Fibroblast of skin of back (primary cell): ENCODE measurements at places on chromosomes 6 and 20.

- no peak for DNase-seq
Observed at GRCh38 chr6:9875605-9876353, 539.1 kb downstream of the TFAP2A start.

GRCh38 chr20:35296101-35296554 is 3.9 kb upstream of the FAM83C start:
- no peak for DNase-seq

DNA sequence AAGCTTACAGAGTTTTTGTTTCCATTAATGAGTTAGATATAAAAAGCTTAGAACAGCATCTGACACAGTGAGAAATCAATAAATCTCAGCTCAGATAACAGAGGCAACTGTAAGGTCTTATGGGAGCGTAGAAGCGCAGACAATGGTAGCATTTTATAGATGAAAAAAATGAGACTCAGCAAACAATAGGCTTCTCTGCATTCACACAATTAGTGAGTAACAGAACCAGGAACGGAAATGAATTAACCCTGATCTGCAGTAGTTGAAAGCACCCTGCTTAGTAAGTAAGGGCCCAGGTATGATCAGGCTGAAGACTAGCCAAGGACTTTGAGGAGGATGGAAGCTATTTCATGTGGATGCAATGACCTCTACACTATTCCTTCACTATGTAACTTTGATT is 147.2 kb upstream of the EYA4 start:
- DNase-seq = no peak

- DNase-seq = no peak
Observed at GRCh38 chr6:30879684-30880427, 4.5 kb upstream of the DDR1 start.

DNA sequence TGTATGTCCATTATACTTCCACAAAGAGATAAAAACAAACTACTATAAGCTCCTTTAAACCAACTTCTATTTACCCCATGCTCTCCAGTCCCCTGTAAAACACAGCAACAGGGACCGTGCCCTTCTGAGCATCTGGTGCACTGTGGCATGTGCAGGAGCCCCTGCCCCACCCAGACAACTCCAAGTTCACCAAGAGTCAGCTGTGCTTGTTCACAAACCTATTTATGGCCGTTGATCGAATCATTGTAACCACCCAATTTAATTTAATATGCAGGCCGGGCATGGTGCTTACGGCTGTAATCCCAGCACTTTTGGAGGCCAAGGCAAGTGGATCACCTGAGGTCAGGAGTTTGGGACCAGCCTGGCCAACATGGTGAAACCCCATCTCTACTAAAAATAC is 13.7 kb upstream of the BLCAP start:
- no peak for DNase-seq

DNA sequence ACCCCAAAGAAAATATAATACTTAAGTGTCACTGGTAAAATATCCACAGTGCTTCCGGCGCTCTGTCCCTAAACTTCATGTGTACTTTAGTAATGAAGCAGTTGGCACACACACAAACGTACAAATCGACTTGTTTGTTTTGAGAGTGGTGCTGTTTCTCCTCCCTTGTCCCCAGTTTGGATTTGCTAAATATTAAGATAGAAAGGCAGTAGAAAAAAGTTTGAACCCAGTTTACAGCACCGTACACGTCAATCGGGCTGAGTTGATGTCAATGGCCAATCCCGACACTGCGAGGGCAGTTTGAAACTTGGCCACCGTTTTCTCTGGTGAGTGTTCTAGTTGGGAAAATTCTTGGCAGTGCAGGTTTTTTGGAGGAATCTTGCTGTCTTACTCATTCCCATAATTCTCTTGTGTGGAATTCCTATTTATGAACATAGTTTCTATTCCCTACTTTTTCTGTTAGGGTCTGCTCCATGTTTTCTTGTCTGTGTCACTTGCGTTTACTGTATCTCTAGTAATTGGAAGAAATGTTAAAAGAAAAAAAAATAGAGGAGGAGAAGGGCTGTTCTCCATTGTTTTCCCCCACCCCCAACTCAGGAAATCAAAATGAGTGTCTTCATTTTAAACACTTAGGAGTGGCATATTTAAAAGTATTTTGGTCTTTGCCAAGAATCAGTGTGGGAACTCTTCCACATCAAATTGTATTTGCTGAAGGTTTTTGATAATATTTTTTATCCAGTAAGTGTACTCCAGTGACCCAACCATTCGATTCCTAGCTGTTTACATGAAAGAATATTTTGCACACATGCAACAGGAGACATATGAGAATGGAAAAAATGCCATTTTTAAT is 72.3 kb downstream of the OR2B2 start:
- DNase-seq = peak; percentile 94

GRCh38 chr6:88585276-88585692 is 378.1 kb downstream of the RNGTT start:
- no peak for DNase-seq

- DNase-seq = no peak
Observed at GRCh38 chr20:49965781-49966305, 16.9 kb upstream of the SNAI1 start.

GRCh38 chr6:52735071-52735470 is 28.2 kb downstream of the GSTA2 start:
- no peak for DNase-seq

GRCh38 chr6:37052027-37052628 is 46.7 kb downstream of the FGD2 start:
- DNase-seq = peak; percentile 17

- DNase-seq = peak; percentile 8
Observed at GRCh38 chr6:166691746-166692145, 64.7 kb upstream of the RPS6KA2 start.

DNA sequence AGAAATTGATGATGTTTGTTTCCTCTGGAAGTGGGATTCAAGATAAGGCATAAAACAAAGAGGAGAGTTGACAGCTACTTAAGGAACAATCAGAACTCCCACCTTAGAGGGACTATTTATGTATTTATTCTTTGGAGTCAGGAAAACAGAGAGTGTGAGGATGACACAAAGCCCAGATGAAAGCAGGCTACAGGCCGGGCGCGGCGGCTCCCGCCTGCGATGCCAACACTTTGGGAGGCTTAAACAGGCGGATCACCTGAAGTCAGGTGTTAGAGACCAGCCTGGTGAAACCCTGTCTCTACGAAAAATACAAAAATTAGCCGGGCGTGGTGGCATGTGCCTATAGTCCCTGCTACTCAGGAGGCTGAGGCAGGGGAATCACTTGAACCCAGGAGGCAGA is 393.0 kb upstream of the PLCB4 start:
- DNase-seq = no peak

GRCh38 chr6:131065112-131065823 is 2.2 kb upstream of the EPB41L2 start:
- no peak for DNase-seq

DNA sequence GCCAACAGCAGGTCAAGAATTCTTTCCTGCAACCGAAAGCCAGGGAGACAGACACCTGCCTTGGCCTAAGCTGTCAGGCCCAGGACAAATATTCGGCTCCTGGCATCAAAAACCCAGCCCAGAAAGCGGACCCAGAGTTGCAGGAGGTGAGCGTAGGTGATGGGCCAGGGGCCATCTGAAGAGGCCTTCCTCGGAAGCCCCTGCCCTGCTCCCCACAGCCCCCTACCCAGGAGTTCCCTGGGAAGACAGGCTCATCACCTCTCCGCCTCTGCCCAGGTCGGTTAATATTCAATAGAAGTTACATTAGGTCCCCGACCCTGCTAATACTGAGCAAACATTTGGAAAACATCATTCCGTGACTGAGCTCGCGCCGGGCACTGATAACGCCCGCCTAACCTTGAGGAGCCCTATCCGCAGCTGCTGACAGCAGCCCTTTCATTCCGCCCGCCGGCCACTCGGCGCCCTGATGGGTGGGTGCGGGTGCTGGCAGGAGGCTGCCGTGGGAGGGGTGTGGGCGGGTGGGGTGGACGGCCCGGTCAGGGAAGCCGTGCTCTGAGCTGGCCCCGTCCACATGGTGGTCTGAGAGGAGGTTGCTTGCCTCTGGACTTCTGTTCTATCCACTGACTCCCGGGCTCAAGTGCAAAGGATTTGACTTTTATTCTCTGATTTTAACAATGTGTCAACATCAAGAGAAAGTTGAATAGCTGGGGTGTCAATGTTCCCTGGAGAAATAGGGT is 55.7 kb downstream of the HNF4A start:
- no peak for DNase-seq

DNA sequence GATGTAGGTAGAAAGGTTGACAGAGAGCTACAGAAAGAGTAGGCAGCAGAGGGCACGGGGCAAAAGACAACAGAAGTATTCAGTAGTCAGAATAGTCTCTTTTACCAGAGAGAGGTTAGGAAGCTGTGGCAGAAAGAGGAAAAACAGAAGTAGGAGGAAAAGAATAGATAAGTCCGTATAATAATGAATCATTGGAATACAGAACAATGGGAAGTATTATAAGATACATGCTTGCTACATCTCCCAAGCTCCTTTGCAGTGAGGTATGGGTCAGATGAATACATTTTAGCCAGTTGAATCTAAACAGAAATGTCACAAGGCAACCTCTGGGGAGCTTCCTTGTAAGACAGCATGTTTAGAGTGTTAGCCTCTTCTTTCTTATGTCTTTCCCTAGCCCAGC is 570.5 kb upstream of the CITED2 start:
- no peak for DNase-seq

DNA sequence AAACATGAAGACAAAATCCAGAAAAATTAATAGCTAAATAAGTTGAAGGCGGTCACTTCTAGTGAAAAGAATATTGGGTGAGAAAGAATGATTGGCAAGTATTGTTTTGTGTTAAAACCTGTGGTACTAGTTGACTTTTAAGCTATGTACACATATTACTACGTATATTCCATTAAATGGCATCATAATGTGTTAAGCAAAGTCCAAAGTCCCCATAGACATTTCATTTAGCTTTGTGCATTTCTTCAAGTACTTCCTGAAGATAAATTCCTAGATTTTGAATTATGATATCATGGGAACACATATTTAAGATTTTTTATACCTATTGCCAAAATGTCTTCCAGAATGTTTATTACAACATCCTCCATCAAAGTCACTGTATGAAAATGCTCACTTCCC is 272.7 kb upstream of the IRAK1BP1 start:
- peak; percentile 35 for DNase-seq

- DNase-seq = no peak
Observed at GRCh38 chr6:131197716-131198115, 62.4 kb downstream of the AKAP7 start.

DNA sequence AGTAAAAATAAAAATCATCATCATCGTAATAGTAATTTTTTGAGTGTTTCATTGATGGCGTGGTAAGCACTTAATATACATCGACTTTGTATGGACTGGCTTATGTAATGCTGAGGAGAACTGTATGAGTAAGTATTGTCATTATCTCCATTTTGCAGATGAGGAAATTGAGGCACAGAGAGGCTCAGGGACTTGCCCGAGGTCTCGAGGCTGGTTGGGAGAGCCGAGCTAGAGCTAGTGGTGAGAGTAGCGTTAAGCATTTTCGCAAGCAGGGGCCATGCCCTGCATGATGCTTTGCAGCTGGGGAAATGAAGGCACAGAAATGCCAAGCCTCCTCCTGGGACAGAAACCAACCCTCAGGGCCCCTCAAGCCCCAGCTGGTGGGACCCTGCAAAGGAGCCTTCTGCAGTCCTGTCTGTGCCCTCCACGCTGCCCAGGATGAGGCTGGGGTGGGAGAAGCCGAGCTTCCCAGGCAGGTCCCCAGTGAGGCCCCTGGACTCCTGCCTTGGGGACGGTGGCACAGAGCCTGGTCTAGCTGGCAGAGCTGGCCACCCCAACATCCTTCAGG is 31.1 kb upstream of the STX16 start:
- DNase-seq = no peak

DNA sequence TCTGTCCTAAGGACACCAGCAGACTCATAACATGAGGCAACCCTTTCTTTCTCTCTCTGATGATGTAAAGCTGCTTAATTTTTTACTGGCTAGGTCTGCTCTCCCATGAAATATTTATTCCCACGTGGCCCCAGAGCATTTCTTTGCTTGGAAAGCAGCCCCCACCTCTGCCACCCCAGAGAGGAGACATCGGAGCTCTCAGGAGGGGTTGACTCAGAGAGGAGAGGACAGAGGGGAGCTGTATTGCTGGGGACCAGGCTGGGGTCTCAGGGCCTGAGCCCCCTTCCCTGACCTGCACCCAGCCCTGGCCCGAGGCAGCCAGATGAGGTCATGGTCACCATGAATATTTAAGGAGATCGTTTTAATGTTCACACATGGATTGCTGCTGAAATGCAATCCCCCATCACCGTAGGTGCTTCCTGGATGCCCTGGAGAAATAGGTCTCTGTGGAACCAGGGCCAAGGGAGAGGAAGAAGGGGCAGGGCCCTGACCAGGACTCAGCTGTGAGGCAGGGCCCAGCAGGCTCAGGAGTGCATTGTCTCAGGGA is 117.5 kb downstream of the DLL1 start:
- no peak for DNase-seq

- DNase-seq = no peak
Observed at GRCh38 chr6:150691463-150691862, 91.8 kb downstream of the PLEKHG1 start.

- DNase-seq = no peak
Observed at GRCh38 chr20:49308875-49309274, 31.0 kb upstream of the ZNFX1 start.

DNA sequence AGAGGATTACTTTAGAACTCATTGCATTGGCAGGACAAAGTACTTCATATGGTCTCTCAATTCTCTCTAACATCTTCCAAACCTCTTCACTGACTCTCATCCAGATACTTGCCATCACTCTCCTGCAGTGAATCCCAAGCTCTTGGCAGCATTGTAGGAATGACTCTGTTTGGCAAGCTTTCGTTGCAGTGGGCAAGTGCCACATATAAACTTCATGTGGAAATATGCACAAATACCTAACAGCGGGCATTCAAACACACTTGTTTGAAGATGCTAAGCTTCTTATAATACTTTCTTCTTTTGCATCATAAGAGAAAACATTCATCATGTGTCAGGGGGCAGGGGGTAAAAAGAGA is 86.2 kb upstream of the F13A1 start:
- DNase-seq = no peak

DNA sequence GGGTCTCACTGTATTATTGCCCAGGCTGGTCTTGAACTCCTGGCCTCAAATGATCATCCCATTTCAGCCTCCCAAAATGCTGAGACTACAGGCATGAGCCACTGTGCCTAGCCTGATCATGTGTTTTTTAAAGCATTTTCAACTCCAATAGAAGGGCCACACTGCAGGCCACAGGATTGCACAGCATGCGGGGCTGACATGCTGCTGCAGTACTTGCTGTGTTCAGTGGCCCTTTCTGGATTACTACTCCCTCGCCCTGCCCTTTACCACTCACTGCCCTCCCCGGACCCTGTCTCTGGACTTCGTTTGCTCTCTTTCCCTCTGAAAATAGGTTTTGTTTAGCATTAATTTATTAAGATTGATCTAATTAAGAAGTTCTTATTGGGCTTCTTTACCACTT is 37.3 kb downstream of the HECA start:
- DNase-seq = no peak

DNA sequence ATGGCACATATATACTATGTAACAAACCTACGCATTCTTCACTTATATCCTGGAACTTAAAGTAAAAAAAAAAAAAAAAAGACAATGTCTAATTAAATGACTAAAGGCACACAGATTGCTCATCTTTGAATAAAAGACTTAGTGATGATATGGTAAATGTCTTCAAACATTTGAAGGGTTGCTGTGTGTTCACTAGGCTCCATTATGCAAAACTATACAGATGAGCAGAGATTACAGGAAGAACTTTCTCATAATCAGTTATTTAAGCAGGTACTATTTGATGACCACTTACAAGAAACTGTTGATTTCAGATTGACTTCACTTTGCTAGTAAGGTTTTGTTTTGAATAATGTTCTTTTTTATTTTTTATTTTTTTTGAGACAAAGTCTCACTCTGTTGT is 34.4 kb downstream of the DNAH8 start:
- no peak for DNase-seq
